ENCODE measurements at places on chromosomes 7 and 10. TPM values are rescaled to one million over a fixed set of nuclear protein-coding genes. Genes with fewer than 3 reads are reported as not detected.

- DNase-seq: no peak
Measured at GRCh38 chr10:71234970-71235685, 22.8 kb downstream of the UNC5B start.

DNA sequence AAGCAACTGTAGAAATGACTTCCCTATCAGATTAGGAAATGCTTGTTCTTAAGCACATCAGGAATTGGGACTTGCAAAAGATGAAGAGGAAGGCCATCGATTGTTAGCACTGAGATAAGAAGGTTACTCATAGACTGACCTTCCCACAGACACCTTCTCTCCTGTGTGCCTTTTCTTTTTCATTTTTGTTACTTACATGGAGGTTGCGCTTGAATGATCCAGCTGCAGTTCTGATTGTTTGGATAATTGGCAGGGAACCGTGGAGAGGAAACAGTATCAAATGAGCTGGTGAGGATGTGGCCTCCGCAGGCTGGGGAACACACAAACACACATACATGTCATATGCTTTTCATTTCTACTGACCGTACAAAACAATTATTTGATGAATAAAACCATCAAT, 134.9 kb upstream of the RSU1 start:
- DNase-seq: no peak

MYH16 gene
- total RNA-seq: not detected

GRCh38 chr7:149670288-149670687, 103.1 kb downstream of the ZNF467 start:
- DNase-seq: no peak

NEBL gene
- 10.5 TPM for total RNA-seq

SHTN1 gene
- 13.9 TPM for total RNA-seq

NFKB2 gene
- total RNA-seq: 20.4 TPM

Measured in H1 (cell line).